Neuronal stem cell (in vitro differentiated cells): ENCODE measurements at places on chromosomes 1 and 21.
A peak's percentile ranks its signal among the peaks of the same experiment; 100 is the strongest.

DNA sequence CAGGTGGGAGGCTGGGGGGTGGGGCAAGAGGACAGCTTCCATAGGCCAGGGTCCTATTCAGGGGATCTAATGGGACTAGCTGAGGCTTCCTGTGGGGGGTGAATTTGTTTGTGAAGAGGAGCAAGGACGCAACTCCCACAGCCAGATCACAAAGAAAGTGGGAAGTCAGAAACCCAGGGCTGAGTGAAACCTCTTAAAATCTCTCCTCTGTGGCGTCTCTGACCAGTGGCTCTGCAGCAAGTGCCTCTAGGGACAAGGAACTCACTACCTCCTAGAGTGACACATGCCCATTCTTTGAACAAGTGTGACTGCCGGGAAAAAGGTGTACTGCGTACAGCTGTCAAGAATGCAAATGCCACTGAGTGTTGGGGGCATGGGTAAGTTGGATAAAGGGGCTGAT is 187.9 kb downstream of the HIVEP3 start:
- DNase-seq: no peak

- peak; percentile 51 for DNase-seq
These were observed at the start of gene CLDN19 for GRCh38 chr1:42739753-42740700. Gene CLDN19 (minus strand): TSS chr1:42740236. CDS start chr1:42740063, 173 bp downstream.

GRCh38 chr1:205224736-205225135 is 3.0 kb upstream of the TMCC2 start:
- DNase-seq: no peak

DNA sequence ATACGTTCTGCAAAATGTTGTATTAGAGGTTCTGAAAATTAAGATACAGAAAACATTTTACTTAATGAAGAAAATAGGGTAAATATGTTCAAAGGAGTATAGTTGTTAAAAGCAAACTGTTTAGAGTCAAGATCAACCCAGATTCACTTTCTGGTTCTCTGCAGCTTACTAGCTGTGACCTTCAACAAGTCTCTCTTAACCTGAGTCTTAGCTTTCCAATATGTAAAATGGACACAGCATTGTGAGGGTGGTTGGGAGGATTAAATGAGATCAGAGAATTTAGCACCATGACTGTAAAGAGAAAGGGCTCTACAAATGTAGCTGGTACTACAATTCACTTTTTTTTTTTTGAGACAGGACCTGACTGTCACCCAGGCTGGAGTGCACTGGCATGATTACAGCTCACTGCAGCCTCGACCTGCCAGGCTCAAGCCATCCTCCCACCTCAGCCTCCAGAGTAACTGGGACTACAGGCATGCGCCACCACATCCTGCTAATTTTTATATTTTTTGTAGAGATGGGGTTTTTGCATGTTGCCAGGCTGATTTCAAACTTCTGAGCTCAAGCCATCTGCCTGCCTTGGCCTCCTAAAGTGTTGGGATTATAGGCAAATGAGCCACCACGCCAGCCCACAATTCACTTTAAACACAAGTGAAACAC is 43.9 kb downstream of the ATP1A1 start:
- DNase-seq: no peak

- DNase-seq: no peak
These were observed 27.2 kb downstream of the NHLH2 start for GRCh38 chr1:115813727-115814126.

DNA sequence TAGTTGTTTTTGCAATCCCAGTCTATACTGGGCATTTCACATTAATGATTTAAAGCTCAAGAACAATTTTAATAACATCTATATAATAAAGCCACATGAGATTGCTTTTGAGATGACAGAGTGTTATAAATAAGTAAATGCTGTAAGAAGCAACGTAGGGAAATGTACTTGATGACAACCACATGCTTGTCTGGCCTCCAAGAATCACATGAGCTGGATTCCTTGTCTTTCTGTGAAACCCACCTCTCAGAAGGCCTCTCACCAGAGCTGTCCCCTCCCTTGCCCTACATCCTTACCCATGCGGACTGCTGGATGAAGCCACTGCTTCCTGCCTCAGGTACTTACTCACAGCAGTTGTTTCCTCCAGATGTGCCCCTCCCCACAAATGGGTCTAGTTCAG is 145.1 kb upstream of the CTTNBP2NL start:
- DNase-seq: no peak

DNA sequence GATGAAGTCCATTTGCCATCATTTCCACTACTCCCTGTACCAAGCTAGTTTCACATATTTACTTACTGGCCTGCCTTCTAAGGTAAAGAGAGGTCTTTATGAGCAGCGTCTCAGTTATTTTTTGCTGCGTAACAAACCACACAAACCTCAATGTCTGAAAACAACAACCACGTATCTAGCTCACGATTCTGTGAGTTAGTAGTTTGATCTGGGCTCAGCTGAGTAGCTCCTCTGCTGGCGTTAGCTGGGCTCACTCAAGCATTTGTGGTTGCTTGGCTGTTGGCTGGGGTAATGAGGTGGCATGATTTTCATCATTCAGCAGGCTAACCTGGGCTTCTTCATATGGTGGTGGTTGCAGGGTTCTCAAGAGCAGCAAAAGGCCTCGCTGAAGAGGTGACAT is 225.4 kb downstream of the FOXD2 start:
- no peak for DNase-seq

DNA sequence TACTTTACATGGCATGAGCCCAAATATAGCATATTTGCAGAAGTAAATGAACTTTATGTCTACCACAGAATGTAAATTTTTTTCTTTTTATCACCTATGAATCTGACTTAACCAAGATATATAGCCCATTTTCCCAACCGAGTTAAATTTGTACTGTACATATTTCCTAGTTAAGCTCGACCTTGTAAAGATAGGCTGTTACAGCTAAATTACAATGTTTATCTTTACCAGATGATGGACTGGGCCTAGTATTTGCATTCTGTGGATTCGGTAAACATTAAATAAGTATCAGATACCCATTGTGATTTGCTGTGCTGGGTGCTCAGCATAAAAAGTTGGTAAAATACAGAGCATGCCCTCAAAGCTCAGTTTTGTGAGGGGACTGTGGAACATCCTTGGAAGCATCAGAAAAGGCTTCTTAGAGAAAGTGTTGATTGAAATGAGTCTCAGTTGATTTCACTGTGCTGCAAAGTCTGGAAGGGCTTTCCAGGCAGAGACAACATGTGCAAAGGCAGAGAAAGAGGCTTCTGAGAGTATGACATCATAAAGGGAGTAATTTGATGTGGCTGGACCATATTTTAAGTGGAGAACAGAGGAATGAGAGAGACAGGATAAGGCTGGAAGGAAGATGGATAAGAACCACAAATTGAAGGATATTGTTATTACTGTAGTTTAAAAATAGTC is 27.4 kb downstream of the MORC3 start:
- DNase-seq: no peak

- DNase-seq: no peak
These were observed 14.4 kb upstream of the KCNH1 start for GRCh38 chr1:211148366-211148765.

DNA sequence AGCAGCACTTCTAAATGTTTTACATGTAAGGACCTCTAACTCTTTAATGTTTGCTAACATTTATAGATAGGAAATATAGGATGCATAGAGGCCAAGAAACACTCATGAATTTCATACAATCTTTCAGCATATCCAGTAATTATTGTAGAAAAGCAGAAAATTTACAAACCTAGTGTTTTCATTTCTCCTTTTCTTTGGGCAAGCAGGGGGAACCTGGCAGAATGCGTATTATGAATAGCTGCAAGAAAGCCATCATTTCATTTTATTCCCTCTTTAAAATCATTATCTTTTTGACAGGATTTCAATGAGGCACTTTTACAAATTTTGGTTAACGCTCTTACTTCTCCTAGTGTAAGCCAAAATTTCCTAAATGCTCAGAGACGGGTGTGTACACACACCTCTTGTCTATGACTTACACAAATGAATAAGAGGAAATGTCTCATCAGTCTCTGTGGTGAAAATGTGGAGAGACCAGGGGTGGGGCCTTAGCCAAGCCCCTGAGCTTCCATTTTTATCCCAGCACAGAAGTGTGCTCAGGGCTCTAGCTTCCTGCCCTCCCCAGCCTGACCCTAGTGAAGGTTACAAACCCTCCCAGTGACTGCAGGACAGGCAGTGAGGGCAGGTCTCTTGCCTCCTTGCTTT is 91.6 kb downstream of the LRRC8C start:
- no peak for DNase-seq

GRCh38 chr1:167880580-167881021 is 33.3 kb downstream of the ADCY10 start:
- no peak for DNase-seq

- no peak for DNase-seq
These were observed 82.8 kb downstream of the WDR4 start for GRCh38 chr21:42796327-42797062.

- peak; percentile 73 for DNase-seq
These were observed 38.4 kb downstream of the SPEN start for GRCh38 chr1:15885701-15886610.

DNA sequence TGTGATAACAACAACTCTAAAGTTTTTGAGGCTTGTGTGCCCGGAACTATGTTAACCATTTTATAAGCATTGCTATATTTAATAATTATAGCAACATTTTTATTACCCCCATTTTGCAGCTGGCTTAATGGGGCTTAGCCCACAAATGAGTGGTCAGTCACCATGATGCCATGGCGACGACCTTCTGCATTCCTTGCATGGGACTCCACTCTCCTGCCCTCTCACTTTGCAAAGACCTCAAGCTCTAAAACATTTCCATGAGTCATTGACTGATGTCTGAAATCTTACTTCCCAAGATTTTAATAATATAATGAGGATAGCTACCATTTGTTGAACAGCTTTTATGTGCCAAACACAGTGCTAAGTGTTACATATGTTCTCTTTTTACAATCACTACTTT is 15.4 kb downstream of the NGF start:
- no peak for DNase-seq

DNA sequence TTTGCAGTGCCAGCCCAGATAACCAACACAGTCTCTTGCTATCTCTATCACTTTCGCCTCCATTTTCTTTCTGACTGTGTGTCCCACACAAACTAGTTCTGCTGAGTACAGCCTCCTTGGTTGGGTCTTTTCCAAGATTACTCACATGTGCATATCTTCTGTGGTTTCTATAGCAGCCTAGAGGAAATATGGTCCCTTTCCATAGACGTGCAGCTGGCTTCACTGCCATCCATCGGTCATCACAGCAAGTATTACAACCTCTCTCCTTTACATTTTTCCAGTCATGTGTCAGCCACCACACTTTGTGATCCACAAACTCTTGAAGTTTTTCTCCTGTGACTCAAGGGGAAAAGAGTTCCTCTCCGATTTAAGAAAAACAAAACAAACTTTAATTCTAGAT is 893.4 kb upstream of the ADGRL4 start:
- no peak for DNase-seq

GRCh38 chr1:183355797-183356196 is 62.4 kb downstream of the NMNAT2 start:
- no peak for DNase-seq

DNA sequence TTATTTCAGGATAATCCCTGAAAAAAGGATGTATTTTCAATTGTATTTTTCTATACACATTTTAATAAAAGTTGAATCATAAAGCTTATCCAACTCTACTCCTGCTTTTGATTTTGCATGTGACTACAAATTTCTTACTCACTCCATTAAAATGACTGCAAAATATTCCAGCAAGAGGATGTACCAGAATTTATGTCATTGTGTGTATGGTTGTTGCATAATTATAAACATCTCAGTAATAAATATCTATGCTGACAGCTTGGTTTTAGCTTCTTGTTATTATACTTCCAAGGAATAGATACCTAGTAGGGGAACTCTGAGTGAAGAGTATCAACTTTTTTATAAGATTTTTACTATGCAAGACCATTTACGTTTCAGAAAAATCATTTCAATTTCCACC is 463.2 kb upstream of the RUNX1 start:
- no peak for DNase-seq

- DNase-seq: no peak
These were observed 93.3 kb downstream of the IGSF21 start for GRCh38 chr1:18200918-18201317.

DNA sequence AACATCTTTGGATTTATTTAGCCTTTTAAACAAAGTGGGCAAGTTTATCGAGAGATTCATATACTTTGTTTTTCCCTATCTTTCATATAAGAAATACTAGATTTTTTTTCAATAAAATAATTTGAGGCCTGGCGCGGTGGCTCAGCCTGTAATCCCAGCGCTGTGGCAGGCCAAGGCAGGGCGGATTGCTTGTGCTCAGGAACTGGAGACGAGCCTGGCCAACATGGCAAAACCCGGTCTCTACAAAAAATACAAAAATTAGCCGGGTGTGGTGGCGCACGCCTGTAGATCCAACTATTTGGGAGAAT is 1.6 kb upstream of the CDC14A start:
- DNase-seq: no peak

DNA sequence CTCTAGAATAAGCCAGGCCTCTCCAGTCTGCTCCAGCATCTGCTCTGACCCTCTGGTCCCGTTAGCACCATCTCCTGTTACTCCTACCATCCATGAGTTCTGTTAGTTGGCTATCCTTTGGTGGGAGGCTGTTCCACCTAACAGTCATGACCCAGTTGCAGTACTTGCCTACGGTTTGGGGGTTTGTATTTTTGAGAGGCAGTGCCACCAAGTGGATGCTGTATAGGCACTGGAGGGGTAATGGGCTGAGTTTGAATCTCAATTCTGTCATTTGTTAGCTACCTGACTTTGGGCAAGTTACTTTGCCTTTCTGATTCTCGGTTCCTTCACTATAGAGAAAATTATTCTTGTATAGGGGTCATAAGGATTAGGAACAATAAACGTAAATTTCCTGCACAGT is 12.1 kb upstream of the C8B start:
- DNase-seq: no peak

- DNase-seq: no peak
These were observed 29.2 kb upstream of the KIF1B start for GRCh38 chr1:10181154-10181553.

DNA sequence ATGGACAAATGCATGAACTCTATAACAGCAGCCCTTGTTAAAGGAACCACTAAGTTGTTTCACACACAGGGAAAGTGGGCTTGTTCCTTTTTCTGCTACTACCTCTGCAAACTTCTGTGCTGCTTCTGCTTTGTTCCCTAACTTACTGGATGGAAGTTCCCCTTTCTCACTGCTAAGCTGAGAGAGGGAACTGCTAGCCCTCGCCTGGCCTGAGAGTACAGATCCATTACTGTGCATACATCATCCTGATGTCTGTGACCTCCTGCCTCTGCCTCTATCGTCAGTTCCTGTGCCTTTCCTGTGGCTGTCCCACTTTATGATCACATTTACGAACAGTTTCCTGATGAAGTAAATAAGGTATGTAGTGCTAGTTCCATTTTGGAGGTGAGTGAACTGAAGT is 3.5 kb downstream of the GNAT2 start:
- no peak for DNase-seq

- DNase-seq: peak; percentile 29
These were observed 77.6 kb upstream of the CHRM3 start for GRCh38 chr1:239308701-239309333.
